Endothelial cell (in vitro differentiated cells): ENCODE measurements at places on chromosomes 16 and 17. TPM values are rescaled to one million over a fixed set of nuclear protein-coding genes. Genes with fewer than 3 reads are reported as not detected.

GRCh38 chr17:3600529-3601205, 8.5 kb downstream of the TRPV1 start:
- H3K4me1 ChIP-seq = no peaks in the 10 kb centered on the region
- H3K27ac ChIP-seq = no peak overlapping the region
- H3K4me3 ChIP-seq = no peak overlapping the region
- H3K36me3 ChIP-seq = peaks cover 4% of the 10 kb centered on the region
- no peaks in the 10 kb centered on the region for H3K27me3 ChIP-seq
- DNase-seq = no peak

GRCh38 chr17:53630115-53630514, 192.6 kb upstream of the KIF2B start:
- DNase-seq = no peak
- H3K27ac ChIP-seq = no peak overlapping the region
- H3K4me1 ChIP-seq = peaks cover 16% of the 10 kb centered on the region
- no peaks in the 10 kb centered on the region for H3K36me3 ChIP-seq

GRCh38 chr16:58842746-58843145, 108.6 kb upstream of the GOT2 start:
- H3K36me3 ChIP-seq = no peaks in the 10 kb centered on the region
- H3K4me3 ChIP-seq = no peak overlapping the region
- no peak for DNase-seq
- H3K27ac ChIP-seq = no peak overlapping the region
- peaks cover 2% of the 10 kb centered on the region for H3K27me3 ChIP-seq

- H3K27ac ChIP-seq = peak overlapping the region; percentile 68
- DNase-seq = no peak
- peak overlapping the region; percentile 90 for H3K4me3 ChIP-seq
- peaks cover 15% of the 10 kb centered on the region for H3K4me1 ChIP-seq
- H3K36me3 ChIP-seq = peaks cover 4% of the 10 kb centered on the region
Observed at GRCh38 chr17:732902-733720, 715 bp downstream of the TLCD3A start.

- no peaks in the 10 kb centered on the region for H3K36me3 ChIP-seq
- no peak for DNase-seq
- peaks cover 4% of the 10 kb centered on the region for H3K27me3 ChIP-seq
- no peak overlapping the region for H3K4me3 ChIP-seq
- peaks cover 2% of the 10 kb centered on the region for H3K4me1 ChIP-seq
- no peak overlapping the region for H3K27ac ChIP-seq
Observed at GRCh38 chr16:3541527-3542155, 35.6 kb downstream of the NLRC3 start.

DNA sequence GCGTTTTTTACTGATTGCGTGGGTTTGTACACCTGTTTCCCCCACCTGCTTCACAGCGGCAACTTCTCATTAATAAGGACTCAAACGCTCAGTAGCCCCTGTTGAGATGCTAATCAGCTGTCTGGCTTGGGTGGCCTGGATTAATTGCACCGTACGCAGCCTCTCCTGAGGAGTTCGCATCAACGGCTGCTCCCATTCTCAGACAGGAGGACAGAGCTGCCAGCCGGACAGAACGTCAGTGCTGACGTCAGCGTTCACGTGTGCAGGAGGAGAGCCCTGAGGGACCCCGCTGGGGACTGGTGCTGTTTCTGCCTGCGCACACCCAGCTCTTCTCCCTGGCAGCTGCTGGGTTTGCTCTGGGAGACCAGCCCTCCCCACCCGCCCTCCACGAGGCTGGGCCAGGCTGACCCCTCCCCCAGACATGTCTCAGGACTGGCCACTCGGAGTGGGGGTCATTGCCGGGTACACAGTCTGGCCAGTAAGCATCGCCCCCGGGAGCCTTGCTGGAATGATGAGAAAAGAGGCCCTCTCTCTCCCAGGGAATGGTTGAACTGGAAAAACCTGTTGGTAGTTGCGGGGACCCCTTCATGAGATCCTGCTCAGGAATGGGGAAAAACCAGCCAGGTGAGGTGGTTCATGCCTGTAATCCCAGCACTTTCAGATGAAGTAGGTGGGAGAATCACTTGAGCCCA, 5.7 kb upstream of the BANP start:
- no peaks in the 10 kb centered on the region for H3K27me3 ChIP-seq
- no peaks in the 10 kb centered on the region for H3K36me3 ChIP-seq
- H3K4me3 ChIP-seq = no peak overlapping the region
- H3K27ac ChIP-seq = no peak overlapping the region

DNA sequence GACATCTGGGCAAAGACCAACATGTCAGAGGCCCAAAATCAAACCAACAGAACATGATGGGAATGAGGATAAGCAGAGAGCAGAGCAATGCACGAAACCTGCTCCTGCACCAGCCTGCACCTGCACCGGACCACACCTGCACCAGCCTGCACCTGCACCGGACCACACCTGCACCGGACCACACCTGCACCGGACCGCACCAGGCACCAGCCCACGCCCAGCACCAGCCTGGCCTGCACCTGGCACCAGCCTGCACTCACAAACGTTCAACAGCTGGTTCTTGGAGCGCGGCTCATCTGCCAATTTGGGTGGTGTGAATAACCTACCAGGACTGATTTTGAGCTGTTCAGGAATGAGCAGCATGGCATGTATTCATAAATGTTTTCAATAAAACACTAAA, 18.2 kb downstream of the CEP131 start:
- H3K36me3 ChIP-seq = no peaks in the 10 kb centered on the region
- peaks cover 2% of the 10 kb centered on the region for H3K27me3 ChIP-seq
- no peak overlapping the region for H3K4me3 ChIP-seq
- no peak for DNase-seq
- peak overlapping the region; percentile 77 for H3K27ac ChIP-seq

- H3K4me3 ChIP-seq = no peak overlapping the region
- peaks cover 7% of the 10 kb centered on the region for H3K36me3 ChIP-seq
- no peak for DNase-seq
- peaks cover 11% of the 10 kb centered on the region for H3K4me1 ChIP-seq
Observed at GRCh38 chr16:85046931-85047866, 19.6 kb downstream of the KIAA0513 start.

- H3K4me1 ChIP-seq = no peaks in the 10 kb centered on the region
- H3K27ac ChIP-seq = no peak overlapping the region
- no peak overlapping the region for H3K4me3 ChIP-seq
Observed at GRCh38 chr17:60542071-60542470, 16.0 kb upstream of the APPBP2 start.

DNA sequence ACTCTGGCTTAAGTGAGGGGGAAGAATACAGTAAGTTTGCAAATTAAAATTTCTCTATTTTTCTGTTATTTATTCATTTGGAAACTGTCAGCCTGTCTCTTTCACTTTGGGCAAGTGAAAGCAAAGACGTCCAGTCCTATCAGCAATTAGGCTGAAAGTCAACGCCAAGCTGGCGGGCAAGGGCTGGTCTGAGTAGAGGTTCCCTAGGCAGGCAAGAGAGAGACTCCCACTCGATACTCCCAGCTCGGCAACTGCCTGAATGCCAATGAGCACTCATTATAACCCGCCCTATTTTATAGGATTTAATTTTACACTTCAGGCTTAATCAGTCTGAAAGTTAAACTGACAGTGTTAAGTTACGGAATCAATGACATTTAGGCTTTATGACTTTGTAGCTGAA, 14.3 kb upstream of the SLC38A8 start:
- no peak overlapping the region for H3K4me3 ChIP-seq
- H3K27me3 ChIP-seq = no peaks in the 10 kb centered on the region
- peaks cover 52% of the 10 kb centered on the region for H3K36me3 ChIP-seq

GRCh38 chr17:43212641-43213490, 1.2 kb downstream of the TMEM106A start:
- peak overlapping the region; percentile 92 for H3K27ac ChIP-seq
- peaks cover 16% of the 10 kb centered on the region for H3K27me3 ChIP-seq
- no peak for DNase-seq
- peaks cover 47% of the 10 kb centered on the region for H3K4me1 ChIP-seq
- peaks cover 25% of the 10 kb centered on the region for H3K36me3 ChIP-seq

The RAMP2 gene
- 630 TPM for total RNA-seq

DNA sequence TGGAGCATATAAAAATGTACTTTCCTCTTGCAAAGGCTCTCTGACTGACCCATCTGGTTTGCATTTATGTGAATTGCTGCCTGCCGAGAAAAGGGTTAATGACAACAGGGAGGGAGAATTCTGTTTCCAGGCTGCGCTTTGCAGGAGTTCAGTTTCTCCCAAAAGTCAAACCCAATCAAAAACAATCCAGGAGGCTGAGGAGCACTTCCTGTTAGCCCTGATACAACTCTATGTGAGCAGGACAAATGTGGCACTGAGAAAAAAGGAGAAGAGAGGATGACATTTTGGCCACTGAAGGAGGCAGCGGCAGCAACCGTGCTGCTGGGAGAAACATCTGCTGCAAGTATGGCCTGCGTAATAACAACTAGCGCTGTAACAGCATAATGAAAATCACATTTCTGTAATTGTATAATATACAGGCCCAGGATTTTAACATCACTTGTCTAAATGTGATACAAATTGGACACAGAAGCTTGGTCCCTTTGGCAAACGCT, 26.8 kb upstream of the ELAC2 start:
- DNase-seq = no peak
- no peak overlapping the region for H3K27ac ChIP-seq
- H3K4me1 ChIP-seq = peaks cover 10% of the 10 kb centered on the region
- H3K36me3 ChIP-seq = no peaks in the 10 kb centered on the region
- no peak overlapping the region for H3K4me3 ChIP-seq

- no peak within 1 kb of the TSS for H3K4me3 ChIP-seq
- H3K27ac ChIP-seq = peak within 1 kb of the TSS; percentile 3
- peaks cover 10% of the 10 kb centered on the region for H3K4me1 ChIP-seq
- no peak for DNase-seq
- peaks cover 5% of the 10 kb centered on the region for H3K27me3 ChIP-seq
Observed at GRCh38 chr17:10549096-10549842, at the start of gene MYH2. TSS of gene MYH2 (minus strand) at chr17:10549658. CDS start at chr17:10547920, 1,738 bp downstream.

The TPSG1 gene
- not detected for total RNA-seq

GRCh38 chr17:14471052-14471451, 170.2 kb downstream of the HS3ST3B1 start:
- H3K36me3 ChIP-seq = no peaks in the 10 kb centered on the region
- no peak overlapping the region for H3K4me3 ChIP-seq
- no peak for DNase-seq
- H3K27me3 ChIP-seq = no peaks in the 10 kb centered on the region
- H3K27ac ChIP-seq = no peak overlapping the region

The NGFR gene
- total RNA-seq = 4.5 TPM

The NACA2 gene
- total RNA-seq = not detected
